ENCODE measurements at places on chromosomes 2 and 18.

DNA sequence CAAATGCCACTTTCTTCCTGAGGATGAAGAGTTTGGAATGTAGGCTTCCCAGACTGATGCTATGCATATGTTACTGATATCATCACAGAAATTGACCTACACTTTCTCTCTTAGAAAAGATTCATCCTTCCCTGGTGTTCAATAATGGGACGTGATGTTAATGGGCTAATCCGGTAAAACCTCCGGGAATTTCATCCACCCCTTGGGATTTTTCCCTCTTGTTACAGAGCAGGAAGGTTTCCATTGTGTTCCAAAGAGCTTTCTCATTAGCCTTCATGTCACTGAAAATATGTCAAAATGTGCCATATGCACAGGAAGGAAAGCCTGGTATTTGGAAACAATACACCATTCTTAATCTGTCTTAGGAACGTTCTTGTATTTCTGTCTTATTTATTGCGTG is 20.7 kb downstream of the ALPK2 start:
- no peak overlapping the region for H3K27ac ChIP-seq
- H3K4me3 ChIP-seq: no peak overlapping the region
- peaks cover 56% of the 10 kb centered on the region for H3K4me1 ChIP-seq
- H3K27me3 ChIP-seq: peaks cover 12% of the 10 kb centered on the region
- no peak for DNase-seq
- no peaks in the 10 kb centered on the region for H3K36me3 ChIP-seq

GRCh38 chr18:35463827-35464226 is 33.9 kb downstream of the INO80C start:
- DNase-seq: no peak
- H3K27me3 ChIP-seq: no peaks in the 10 kb centered on the region
- no peak overlapping the region for H3K27ac ChIP-seq
- no peak overlapping the region for H3K4me3 ChIP-seq

GRCh38 chr18:8051453-8051852 is 484.3 kb downstream of the PTPRM start:
- H3K36me3 ChIP-seq: no peaks in the 10 kb centered on the region
- peak overlapping the region; percentile 6 for H3K4me3 ChIP-seq
- H3K4me1 ChIP-seq: peaks cover 25% of the 10 kb centered on the region

DNA sequence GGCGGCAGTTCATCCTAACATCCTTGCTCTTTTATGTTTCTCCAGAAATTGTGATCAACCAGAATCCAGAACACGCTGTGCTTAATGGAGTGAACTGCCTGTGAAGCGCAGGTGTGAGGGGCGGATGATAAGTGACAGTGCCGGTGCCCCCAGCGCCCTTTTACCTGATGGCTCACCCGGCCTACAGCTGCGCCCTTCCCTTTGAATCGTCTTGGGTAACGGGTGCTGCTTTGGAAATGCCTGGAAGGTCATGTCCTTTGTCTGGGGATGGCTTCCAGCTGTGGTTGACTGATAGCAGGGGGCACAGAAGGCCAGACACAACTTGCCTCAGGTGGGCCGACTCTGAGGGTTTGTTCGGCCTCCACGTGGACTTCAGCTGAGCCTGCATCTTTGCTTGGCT is 119.4 kb downstream of the LPIN1 start:
- no peak overlapping the region for H3K27ac ChIP-seq
- DNase-seq: no peak
- peaks cover 23% of the 10 kb centered on the region for H3K4me1 ChIP-seq
- peaks cover 3% of the 10 kb centered on the region for H3K36me3 ChIP-seq
- H3K27me3 ChIP-seq: no peaks in the 10 kb centered on the region

- H3K27me3 ChIP-seq: peaks cover 3% of the 10 kb centered on the region
- no peak for DNase-seq
- no peak overlapping the region for H3K4me3 ChIP-seq
- no peaks in the 10 kb centered on the region for H3K36me3 ChIP-seq
These were observed 30.2 kb downstream of the XDH start for GRCh38 chr2:31384351-31384750.

DNA sequence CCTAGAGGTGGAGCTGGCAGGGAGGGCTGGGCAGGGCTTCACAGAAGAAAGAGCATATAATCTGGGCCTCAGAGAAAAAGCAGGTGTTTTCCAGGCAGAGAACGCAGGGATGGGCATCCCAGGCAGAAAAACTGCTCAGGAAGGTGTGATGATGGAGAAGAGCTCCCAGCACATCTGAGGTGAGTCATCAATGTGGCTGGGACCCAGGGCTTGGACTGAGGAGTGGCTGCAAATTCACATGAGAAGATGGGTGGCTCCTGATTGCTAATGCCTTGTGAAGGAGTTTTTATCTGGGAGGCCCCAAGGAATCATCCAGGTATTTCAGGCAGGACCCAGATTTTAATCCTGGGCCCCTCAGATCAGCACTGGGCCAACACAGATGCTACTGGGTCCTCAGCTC is 10.2 kb downstream of the IL1F10 start:
- no peak for DNase-seq
- H3K4me3 ChIP-seq: no peak overlapping the region
- no peak overlapping the region for H3K27ac ChIP-seq
- no peaks in the 10 kb centered on the region for H3K36me3 ChIP-seq

All from type B pancreatic cell (in vitro differentiated cells).